Activated CD4-positive, alpha-beta T cell treated with anti-CD3 and anti-CD28 coated beads, Interleukin-2, amount 10 ng/mL, durations not matched to agents 24 days and 14 days (primary cell): ENCODE measurements at places on chromosomes 3 and 15. TPM values are rescaled to one million over a fixed set of nuclear protein-coding genes. Genes with fewer than 3 reads are reported as not detected.

SEMA3F gene
- total RNA-seq = 0.14 and 0.31 TPM in 2 replicates

LSAMP gene
- total RNA-seq = not detected in 2 replicates

FRMD4B gene
- total RNA-seq = 59.1 and 60.9 TPM in 2 replicates

ZNF774 gene
- total RNA-seq = 1.2 and 2.3 TPM in 2 replicates

CORO2B gene
- total RNA-seq = 0.09 and 0.16 TPM in 2 replicates

FAM81A gene
- total RNA-seq = 0.47 and 1.9 TPM in 2 replicates

- no peak for DNase-seq
Measured at GRCh38 chr15:58864602-58865424, 68.7 kb downstream of the SLTM start.

DNA sequence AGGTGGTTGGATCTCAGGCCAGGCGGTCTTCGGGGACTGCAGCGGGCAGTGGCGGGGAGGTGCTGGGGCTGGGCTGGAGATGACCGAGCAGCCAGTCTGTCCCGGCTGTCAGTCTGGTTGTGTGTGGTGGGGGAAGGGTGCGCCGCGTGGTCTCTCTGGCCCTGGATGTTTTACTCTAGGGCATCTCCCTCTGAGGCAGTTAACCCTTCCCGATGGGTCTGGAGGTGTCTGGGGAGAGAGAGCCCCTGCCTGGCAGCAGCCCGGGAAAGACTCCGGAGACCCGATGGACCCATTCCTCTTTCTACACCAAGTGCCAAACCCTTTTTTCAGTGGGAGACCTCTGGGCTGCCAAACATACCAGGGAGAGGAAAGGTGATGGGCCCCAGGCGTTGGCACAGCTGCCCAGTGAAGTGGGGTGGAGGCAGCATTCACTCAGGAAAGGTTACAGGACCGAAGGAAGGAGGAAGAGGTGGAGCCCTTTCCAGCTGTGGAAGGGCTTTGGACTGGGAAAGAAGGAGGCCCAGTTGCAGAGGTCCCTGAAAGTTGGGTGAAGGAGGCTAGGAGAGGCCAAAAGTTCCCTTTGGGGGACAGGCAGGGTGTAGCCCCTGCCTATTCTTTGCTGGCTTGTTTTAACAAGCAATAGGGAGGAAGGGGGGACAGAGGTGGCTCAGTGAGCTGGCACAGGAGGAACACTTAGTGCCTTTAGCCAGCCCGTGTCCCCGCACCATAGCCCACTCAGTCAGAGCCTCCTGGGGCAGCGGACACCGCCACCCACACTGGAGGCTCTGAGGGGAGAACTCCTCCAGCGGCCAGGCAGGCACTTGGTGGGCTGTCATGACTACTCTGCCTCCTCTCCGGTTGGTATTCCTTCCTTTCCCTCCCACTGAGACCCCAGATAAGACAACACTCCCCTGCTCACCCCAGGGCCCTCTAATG, 2.7 kb upstream of the BAHD1 start:
- DNase-seq = peak; percentile 61

DNA sequence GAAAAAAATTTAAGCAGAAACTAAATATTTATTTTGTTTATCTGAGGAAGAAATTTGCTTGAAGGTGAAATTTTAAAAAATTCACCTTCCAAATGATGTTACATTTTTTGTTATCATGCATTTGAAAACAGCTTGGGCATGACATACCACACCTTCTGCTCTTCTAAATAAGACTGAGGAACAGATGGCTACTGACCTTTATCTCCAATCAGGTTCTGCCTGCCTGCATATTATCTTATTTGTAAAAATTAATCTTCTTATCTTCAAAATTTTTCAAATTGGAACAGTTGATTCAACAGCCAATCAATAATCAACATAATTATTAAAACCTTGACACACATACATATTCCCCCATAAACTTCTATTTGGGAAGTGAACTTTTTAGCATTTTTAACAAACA, 641.8 kb upstream of the ZNF385D start:
- DNase-seq = no peak

DNA sequence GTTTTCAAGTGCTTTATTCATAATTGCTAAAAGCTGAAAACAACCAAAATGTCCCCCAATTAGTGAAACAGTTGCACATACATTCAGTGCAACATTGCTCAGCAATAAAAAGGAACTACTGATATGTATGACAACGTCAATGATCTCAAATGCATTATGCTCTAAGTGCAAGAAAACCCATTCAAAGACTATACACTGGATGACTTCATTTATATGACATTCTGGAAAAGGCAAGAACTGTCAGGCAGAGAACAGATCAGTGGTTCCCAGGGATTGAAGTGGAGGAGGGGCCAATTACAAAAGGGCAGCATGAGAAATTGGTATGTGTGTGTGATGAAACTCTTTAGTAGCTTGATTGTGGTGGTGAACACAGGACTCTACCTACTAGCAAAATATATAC, 585.6 kb downstream of the TBL1XR1 start:
- DNase-seq = no peak

- DNase-seq = peak; percentile 93
Measured at GRCh38 chr15:98850961-98851572, 156.5 kb downstream of the PGPEP1L start.

DNA sequence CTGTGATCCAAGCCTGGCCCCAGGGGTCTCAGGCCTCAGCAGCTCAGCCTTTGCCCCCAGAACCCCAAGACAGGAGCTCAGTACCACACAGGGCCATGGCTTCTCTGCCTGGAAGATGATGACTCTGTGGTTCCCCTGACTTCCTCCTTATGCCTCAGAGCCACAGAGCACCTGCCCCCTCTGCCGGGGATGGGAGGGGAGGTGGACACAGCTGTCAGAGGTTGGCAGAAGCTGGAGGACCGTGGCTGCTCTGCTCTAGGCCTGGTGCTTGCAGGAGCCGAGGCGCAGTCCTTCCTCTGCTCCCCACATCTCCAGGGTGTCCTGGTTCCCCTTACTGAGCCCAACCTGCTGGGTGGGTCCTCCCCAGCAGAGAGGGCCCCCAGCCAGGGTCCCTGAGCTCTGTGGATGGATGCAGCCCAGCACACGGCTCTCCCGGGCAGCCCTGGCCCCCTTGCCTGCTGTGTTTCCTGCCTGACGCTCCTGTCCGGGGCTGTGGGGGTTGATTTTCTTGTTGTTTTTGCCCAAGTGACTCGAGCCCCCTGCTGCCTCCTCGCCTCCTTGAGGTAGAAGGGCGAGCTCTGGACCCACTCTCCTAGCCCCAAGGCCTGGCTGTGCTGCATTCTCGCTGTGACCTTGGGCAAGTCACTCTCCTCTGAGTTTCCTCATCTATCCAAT, 36.6 kb downstream of the PSTPIP1 start:
- peak; percentile 76 for DNase-seq

GRCh38 chr3:76824658-76825240, 215.2 kb upstream of the ROBO2 start:
- DNase-seq = no peak

GRCh38 chr15:85047271-85047948, 65.8 kb downstream of the PDE8A start:
- DNase-seq = no peak

DNA sequence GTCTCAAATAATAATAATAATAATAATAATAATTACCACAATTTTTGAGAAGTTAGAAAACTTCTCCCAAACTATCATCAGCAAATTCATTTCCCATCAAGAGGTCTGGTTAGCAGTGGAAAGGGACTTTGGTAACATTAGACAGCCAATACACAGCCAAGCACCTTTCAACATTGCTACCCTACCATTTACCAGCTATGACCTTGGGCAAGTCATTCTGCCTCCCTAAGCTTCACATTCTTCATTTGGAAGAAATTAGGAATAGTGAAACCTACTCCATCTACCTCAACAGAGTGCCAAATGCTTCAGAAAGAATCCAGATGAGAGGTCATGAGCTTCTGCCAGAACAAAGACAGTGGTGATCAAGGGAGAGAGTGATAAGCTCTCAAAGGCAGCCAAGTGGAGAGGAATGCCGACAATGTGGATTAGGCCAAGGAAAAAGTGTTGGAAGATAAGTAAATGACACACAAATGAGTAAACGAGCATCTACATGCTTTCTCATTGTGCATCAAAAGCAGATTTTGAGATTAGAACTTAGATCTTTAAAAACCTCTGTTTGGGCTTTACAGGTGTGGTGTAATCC, 42.9 kb upstream of the LPP start:
- DNase-seq = no peak

DNA sequence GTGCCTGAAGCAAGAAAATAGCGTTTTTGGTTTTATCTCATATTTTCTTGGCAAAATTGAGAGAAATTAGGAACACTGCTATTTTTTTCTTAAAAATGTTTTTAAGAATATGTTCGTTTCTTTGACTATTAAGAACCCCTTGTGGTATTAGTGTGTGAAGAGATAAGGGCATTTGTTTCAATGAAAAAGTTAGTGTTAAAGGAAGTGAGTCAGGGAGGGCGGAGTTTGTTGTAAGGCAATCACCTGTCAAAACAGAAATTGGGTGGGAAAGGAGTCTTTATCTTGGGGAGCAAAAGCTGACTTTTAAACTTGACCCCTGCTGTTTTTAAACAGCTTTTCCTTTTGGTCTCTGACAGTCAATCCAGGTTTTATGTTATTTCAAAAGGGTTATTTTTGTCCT, 4.2 kb downstream of the RAP2B start:
- DNase-seq = peak; percentile 67

- DNase-seq = no peak
Measured at GRCh38 chr3:32431481-32431880, 39.8 kb downstream of the CMTM7 start.

GRCh38 chr15:78418686-78419085, 19.3 kb upstream of the IREB2 start:
- DNase-seq = no peak
